ENCODE measurements at places on chromosomes 16 and 17. TPM values are rescaled to one million over a fixed set of nuclear protein-coding genes. Genes with fewer than 3 reads are reported as not detected.

Gene KRT33A
- not detected for total RNA-seq

Gene C17orf78
- not detected for total RNA-seq

DNA sequence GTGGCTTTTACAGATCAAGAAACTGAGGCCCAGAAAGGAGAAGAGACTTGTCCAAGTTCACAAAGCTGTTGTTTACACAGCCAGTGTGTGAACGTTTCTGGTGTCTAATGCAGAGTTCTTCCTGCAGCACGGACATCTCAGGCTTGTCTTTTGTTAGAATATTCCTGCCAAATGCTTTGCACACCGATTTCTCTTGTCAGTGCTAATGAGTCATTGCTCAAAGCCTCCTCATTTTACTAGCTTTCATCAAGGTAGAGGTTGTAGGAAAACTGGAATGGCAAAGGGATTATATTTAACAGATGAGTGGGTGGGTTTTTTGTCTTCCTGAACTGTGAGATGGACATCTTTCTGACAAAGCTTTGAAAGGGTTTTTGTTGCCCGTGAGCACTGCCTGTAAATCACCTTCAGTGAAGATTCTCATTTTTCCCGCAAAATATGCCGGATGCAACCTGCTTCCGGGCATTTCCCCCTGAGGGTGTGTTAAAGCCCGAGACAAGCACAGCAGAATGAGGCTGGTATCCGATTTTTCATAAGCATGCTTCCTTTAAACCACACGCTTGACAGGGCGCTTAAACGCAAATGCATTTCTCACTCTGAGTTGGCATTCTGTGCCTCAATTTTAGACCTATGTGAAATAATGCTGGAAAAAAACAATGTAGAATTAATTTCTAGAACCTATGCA, 14.7 kb downstream of the PMM2 start:
- no peak for DNase-seq

Gene OR3A3
- not detected for total RNA-seq

Gene KRT14
- 82.1 TPM for total RNA-seq

Gene SMIM36
- not detected for total RNA-seq

DNA sequence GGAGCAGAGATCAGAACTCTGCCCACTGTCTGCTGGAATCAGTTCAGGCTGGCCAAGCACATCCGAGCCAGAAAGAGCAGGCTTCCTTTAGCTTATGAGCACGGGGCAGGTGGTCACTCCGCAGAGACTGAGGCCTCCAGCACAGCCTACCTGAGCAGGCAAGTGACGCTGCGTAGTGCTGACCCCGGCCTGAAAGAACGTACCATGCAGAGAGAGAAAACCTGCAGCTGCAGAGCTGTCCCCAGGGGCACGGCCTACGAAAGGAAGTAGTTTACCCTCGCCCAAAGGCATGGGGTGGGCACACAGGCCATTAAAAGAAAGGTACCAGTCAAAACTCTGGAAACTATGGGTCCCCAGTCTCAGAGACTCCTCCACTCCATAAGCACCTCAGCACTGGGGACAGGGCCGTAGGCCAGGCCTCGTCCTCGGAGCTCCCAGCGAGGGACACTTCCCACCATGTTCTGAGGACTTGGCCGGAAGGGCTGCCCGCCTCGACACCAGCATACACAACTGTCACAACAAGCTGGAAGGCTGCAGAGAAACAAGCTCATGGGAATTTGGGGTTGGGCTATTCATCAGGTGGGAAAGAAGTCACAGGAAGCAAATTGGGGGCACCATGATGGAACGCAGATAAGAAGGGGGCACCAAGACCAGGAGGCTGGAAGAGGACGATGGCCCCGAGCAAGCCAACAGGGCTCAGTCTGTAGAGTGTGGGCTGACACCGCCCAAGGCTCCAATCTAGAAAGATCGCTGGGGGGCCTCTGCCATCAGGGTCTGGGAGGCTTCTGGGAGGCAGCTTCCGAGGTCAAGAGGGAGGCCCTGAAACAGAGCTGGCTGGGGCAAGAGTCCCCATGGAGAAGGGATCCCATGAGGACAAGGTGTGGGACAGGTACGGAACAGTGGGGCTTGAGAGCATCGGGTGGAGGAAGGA, 21.2 kb downstream of the MEAK7 start:
- DNase-seq = peak; percentile 51

DNA sequence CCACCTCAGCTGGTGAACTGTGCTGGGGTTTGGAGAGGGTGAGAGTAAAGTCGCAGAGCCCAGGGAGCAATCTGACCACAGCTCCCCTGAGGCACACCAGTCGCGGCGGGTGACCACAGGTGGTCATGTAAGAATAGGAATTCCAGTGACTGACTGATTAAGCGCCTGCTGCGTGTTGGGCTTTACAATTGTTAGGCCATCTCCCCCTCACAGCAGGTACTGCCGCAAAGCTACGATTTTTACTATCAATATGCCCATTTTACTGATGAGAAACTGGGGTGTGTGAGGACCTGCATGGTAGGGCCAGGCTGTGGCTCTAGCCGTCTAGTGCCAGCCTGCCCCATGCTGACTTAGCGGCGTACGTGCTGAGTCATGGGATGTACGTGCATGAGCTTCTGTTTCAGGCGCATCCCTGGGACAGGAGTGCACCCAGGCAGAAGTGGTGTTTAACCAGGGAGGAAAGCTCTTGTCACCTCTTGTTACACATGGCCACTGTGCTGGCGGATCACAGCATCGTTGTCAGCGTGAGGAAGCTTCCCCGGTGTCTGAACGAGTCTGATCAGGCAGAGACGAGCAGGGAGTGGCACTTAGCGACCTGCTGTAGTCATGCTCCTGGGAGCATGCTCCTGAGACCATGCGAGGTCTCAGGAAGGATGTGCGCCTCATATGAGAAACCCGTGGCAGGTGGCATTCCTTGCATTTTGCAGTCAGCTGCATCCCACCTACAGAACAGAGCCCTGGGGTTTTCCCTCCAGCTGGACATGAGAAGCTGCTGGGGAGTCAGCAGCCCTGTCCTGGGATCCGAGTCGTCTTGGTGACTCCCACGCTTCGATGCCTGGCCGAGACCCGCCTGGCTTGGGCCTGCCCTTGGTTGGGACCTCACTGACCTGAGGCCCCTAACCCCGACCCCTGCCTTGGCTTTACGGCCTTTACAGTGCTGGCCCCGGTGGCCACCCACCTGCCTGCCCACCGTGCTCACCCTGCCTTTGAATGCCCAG, 163.7 kb upstream of the CHMP6 start:
- no peak for DNase-seq

Gene MYCBPAP
- 3.3 TPM for total RNA-seq

Gene RDM1
- total RNA-seq = not detected

DNA sequence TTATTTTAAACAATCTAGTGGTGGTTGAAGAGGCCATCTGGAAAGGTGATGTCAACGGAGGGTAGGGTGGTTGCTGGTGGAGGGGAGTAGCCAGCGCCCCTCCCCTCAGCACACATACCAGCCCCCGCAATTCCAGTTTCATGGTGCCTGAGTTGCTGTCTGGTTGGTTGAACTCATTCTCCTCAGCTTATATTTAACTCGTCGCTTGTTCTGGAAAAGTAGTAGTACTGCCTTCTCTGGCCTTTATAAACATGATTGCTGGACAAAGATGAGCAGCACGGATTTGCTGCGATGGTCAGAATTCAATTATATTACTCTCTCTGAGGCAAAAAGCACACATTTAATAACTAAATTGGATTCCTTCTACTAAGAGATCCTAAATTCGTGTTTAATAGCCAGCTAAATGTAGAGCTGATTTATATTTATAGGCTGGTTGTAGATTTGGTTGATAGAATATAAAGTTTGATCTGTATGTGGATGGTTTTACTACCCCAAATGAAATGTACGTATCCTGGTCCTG, 238.0 kb upstream of the TBX2 start:
- DNase-seq = no peak

Gene SEPTIN12
- not detected for total RNA-seq

Gene ZNF23
- total RNA-seq = 11.0 TPM

DNA sequence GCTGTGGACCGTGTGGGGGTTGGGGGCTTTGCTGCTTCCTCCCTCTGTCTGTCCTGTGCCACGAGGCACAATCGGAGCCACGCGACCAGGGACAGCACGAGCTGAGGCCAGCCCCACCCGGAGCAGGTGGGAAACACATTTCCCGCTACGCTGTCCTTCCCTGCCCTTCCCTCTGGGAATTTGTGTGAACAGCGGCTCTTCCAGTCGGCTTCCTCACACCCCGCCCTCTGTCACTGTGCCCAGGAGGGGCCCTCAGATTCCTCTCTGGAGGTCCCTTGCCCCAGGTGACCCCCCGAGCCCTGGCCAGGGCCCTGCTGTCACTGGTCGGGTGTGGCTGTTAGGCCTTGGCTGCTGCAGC, 19.6 kb downstream of the SPIRE2 start:
- no peak for DNase-seq

Gene RHBDL3
- total RNA-seq = 1.1 TPM

DNA sequence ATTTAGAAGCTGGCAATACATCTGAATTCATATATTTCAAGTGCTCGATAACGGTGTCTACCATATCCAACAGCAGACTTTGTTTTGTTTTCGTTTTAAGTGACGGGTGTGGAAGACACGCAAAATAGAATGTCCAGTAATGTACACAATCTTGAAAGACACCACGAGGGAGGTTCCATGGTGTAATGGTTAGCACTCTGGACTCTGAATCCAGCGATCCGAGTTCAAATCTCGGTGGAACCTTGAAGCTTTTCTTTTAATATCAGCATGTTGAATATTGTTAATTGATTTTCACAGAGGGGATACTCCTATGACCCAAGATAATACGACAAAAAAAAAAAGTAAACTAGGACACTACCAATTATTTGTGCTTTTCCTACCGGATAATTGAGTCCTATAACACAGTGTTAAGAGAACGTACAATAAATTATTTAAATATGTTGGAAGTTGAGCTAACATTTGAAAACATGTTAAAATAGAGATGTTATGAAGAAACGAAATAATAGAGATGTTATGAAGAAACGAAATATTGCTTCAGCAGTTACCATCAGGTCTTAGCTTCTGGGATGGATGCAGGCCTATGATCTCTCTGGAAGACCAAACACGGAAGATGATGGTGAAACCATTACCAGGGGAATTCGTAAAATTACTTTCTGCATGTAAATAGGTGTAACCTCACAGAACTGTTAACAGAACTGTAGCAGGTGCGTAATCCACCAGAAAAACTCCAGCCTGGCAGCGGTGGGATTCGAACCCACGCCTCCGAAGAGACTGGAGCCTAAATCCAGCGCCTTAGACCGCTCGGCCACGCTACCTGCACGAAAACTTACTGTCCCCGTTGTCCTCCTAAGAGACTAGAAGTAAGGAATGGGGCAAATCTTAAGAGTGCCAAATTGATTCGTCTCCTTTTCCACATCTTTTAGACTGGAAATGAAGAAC, 1.5 kb upstream of the ALOXE3 start:
- peak; percentile 88 for DNase-seq

Gene KRT25
- not detected for total RNA-seq

- no peak for DNase-seq
Measured at GRCh38 chr16:55101026-55101425, 170.4 kb downstream of the IRX5 start.

GRCh38 chr16:49055824-49056545, 225.7 kb downstream of the CBLN1 start:
- no peak for DNase-seq

- no peak for DNase-seq
Measured at GRCh38 chr16:47018223-47018891, 44.9 kb upstream of the DNAJA2 start.

- no peak for DNase-seq
Measured at GRCh38 chr16:74271872-74272271, 24.7 kb upstream of the PSMD7 start.

Gene PRCD
- 9.8 TPM for total RNA-seq

Gene ACSM2A
- not detected for total RNA-seq

- DNase-seq = no peak
Measured at GRCh38 chr16:79800016-79800608, 199.6 kb upstream of the MAF start.

Gene PPP1R27
- total RNA-seq = not detected

Gene CCL16
- total RNA-seq = 1.1 TPM

DNA sequence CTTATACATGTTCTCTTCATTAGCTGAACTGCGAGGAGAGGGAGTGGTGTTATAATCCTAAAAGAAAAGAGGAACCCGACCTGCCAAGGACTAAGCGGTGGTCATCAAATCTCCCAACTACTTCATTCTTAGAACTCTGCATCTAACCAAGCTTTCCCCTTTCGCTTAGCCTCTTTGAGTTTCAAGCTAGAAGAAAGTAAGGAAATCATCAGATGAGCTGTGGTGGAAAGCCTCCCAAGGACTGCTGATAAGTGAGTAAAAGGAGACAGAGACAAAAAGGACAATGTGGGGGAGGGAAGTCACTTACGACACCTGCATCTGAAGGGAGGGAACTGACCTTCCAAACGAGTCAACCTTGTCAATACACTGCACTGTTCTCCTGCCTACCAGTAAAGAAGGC, 121.3 kb downstream of the TRIM37 start:
- no peak for DNase-seq

- DNase-seq = no peak
Measured at GRCh38 chr17:79738643-79739042, 7.9 kb downstream of the ENPP7 start.

DNA sequence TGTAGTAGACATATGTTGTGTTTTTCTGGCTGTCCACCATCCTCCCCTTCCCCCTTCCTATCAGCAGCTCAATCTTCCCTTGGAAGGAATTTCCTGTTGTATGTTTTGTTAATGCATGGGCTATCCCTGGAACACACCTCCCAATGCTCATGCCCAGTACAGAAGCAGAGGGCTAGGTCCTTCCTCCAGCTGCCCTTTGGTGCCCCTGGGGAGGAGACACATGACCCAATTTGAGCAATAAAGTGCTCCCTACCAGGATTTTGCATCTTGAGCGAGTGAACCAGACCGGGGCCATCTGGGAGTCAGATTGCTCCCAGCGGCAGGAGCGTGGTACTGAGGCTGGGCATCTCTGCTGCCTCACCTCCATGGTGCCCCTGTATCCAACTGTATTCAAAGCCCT, 141.5 kb upstream of the MED13 start:
- no peak for DNase-seq

DNA sequence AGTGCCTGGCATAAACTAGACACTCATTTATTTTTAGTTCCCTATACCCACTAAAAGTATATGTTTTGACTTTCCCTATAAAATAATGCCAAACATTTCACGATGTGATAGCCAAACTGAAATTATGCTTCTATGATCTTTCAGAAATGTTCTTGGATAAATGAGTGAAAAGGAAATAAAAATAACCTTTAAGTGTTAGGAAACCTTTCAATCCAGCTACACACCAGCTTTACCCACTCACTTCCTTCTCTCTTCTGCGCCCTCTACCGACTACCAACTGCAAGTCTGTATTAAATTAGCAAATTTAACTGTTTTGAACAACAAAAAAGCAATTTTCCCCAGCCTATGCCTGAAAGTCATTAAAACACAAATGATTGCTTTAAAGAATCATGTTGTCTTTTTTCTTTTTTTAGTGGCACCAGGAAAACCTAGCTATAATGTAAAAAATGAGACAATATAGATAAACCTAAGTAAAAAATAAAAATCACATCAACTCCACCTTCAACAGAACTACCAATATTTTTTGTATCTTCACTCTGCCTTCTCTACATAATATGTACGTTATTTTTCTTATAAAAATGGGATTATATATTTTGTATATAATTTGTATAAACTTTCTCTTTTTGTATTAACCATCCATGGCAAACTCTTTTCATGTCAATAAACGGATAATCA, 13.2 kb upstream of the TMEM100 start:
- DNase-seq = no peak

- DNase-seq = no peak
Measured at GRCh38 chr17:74070998-74071679, 132.3 kb upstream of the RPL38 start.

- no peak for DNase-seq
Measured at GRCh38 chr17:62581764-62582163, 45.7 kb upstream of the MRC2 start.

Gene KRTAP3-1
- not detected for total RNA-seq

Data from sciatic nerve (tissue), 2 donors.